ENCODE measurements at places on chromosomes 6 and 20. TPM values are rescaled to one million over a fixed set of nuclear protein-coding genes. Genes with fewer than 3 reads are reported as not detected.

- H3K4me1 ChIP-seq = peaks cover 3% of the 10 kb centered on the region
- no peak for DNase-seq
- no peaks in the 10 kb centered on the region for H3K36me3 ChIP-seq
Measured at GRCh38 chr6:170177772-170178560, 112.9 kb downstream of the DLL1 start.

GRCh38 chr6:136551103-136551502 lies 881 bp upstream of the MAP7 start:
- no peak for DNase-seq
- H3K4me1 ChIP-seq = peaks cover 14% of the 10 kb centered on the region
- no peak overlapping the region for H3K4me3 ChIP-seq
- H3K27me3 ChIP-seq = peaks cover 10% of the 10 kb centered on the region
- peaks cover 4% of the 10 kb centered on the region for H3K36me3 ChIP-seq
- H3K27ac ChIP-seq = no peak overlapping the region

DNA sequence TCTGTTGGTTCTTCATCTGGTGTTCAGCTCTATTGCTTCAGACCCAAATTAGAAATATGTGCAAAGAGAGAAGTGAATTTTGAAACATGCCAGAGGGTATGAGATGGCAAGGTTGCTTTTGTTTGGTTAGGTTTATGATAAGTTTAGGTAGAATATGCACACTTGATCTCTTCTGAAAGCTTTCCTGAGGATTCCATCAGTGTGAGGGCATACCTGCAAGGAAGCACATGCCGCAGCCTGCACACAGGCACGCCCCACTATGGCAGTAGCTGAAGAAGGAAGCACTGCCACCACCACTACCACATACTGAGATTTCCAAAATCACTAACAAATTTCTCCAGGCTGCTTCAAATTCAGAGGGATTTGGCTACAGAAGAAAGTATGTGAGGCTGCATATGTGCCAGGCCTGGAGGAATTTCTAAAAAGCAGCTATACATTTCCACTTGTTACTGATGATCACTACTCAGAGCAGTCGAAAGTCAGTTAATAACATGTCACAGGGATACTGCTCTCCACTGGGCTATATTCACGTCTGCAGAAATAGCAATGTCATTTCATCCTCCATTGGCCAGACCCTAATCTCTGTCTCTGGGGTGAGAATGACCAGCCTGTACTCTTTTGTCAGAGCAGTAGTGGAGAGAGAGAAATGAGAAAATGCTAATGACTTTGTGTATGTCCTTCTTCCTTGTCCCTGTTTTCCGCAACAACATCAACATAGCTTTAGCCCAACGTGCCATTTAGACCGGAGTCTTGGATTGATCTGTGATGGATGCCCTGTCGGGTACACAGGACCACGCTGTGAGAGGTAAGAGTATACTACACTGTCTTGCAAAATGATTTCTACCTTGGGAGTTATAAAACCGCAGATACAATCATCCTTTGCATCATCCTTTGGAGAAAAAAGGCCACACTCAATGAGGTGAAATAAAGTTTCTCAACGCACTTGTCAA lies 396.7 kb downstream of the LAMA2 start:
- H3K27ac ChIP-seq = no peak overlapping the region
- no peaks in the 10 kb centered on the region for H3K36me3 ChIP-seq

- H3K27ac ChIP-seq = no peak overlapping the region
- peaks cover 49% of the 10 kb centered on the region for H3K27me3 ChIP-seq
- H3K4me1 ChIP-seq = no peaks in the 10 kb centered on the region
Measured at GRCh38 chr20:63087872-63088680, 81.3 kb upstream of the BHLHE23 start.

The FAM209B gene
- not detected for total RNA-seq

The TGM3 gene
- not detected for total RNA-seq

GRCh38 chr6:72035486-72035885 lies 149.1 kb downstream of the RIMS1 start:
- no peak for DNase-seq
- no peaks in the 10 kb centered on the region for H3K4me1 ChIP-seq
- H3K27me3 ChIP-seq = no peaks in the 10 kb centered on the region
- no peak overlapping the region for H3K4me3 ChIP-seq
- H3K36me3 ChIP-seq = no peaks in the 10 kb centered on the region

The C2 gene
- 0.69 TPM for total RNA-seq

- no peak for DNase-seq
- peaks cover 59% of the 10 kb centered on the region for H3K4me1 ChIP-seq
Measured at GRCh38 chr6:13461805-13462204, 25.6 kb downstream of the GFOD1 start.

GRCh38 chr6:39865011-39865888 lies 69.0 kb downstream of the MOCS1 start:
- no peak overlapping the region for H3K27ac ChIP-seq
- H3K4me3 ChIP-seq = no peak overlapping the region
- no peaks in the 10 kb centered on the region for H3K4me1 ChIP-seq
- peaks cover 48% of the 10 kb centered on the region for H3K36me3 ChIP-seq
- DNase-seq = peak; percentile 73

- H3K4me3 ChIP-seq = no peak overlapping the region
- peaks cover 18% of the 10 kb centered on the region for H3K36me3 ChIP-seq
- no peak overlapping the region for H3K27ac ChIP-seq
- no peaks in the 10 kb centered on the region for H3K27me3 ChIP-seq
Measured at GRCh38 chr20:51473256-51473655, 69.3 kb downstream of the NFATC2 start.

GRCh38 chr6:12336121-12336971 lies 46.2 kb downstream of the EDN1 start:
- DNase-seq = no peak
- H3K36me3 ChIP-seq = no peaks in the 10 kb centered on the region
- H3K4me1 ChIP-seq = peaks cover 11% of the 10 kb centered on the region
- H3K4me3 ChIP-seq = no peak overlapping the region
- H3K27ac ChIP-seq = no peak overlapping the region
- no peaks in the 10 kb centered on the region for H3K27me3 ChIP-seq

DNA sequence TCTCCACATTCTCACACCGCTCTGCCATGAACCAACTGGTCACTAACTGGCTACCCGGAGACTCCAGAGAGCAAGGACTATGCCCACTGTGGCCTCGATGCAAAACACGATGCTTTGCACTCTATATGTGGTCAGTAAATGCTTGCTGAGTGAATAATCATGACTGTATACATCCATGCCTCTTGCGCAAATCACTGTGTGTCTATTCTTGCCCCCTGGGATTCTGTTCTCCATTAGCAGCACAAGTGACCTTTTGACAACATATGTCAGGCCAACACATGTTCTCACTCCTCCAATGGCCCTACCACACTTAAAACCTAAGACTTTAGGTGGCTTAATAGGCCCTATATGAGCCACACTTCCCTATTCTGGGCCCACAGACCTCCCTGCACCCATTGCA lies 16.9 kb downstream of the KIF16B start:
- peaks cover 12% of the 10 kb centered on the region for H3K4me1 ChIP-seq
- no peaks in the 10 kb centered on the region for H3K27me3 ChIP-seq
- no peaks in the 10 kb centered on the region for H3K36me3 ChIP-seq
- no peak overlapping the region for H3K27ac ChIP-seq
- no peak overlapping the region for H3K4me3 ChIP-seq

DNA sequence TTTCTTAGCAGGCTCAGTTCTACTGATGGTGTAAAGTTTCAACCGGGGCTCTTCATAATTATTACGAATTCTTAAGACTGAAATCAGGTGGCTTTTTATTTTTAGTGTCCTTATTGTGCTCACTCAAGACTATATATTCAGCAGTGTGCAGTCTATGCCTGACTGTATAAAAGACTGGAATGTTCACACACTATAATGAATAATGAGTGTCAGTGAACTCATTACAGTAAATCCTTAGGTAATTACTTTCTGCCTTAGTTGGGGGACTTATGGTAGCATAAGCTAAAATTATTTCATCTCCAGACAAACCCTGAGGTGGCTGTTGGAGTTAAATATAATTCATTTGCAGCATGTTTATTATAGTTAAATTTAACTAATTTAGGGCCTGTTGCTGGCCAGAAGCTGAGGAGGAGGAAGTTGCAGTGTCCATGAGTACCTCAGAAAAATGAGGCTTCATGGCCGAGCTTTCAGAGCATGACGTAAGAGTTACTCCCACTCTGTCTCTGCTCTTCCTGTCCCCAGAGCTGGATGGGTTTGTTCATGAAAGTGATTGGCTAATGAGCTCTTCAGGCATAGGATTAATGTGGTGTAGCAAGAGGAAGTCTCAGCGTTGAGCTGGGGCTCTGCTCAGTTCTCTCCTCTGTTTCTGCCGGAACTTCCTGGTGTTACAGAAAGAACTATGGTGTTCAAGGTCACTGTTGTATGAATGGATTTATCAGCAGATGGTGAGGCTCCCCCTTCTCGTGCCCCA lies 335.7 kb downstream of the NRN1 start:
- H3K36me3 ChIP-seq = no peaks in the 10 kb centered on the region
- H3K4me1 ChIP-seq = peaks cover 30% of the 10 kb centered on the region
- no peak overlapping the region for H3K4me3 ChIP-seq
- H3K27ac ChIP-seq = no peak overlapping the region
- H3K27me3 ChIP-seq = no peaks in the 10 kb centered on the region
- no peak for DNase-seq

DNA sequence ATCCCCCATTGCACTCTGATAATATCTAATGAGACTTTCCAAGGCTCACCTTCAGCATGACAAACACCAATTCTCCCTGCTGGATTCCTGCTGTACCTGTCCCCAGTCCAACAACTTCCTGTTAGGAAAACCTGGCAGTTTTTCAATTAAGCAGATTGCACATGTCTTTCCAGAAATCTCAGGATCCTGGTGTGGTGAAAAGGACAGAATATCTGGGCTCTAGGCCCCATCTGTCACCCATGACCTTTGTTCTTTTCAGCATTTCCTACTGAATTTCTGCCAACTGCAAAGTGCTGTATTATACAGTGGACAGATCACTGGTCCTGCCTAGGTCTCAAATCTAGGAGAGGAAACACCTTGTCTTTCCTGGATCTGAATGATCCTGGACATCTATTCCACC lies 27.7 kb upstream of the DTNBP1 start:
- H3K4me1 ChIP-seq = peaks cover 7% of the 10 kb centered on the region
- H3K27ac ChIP-seq = peak overlapping the region; percentile 43
- H3K4me3 ChIP-seq = no peak overlapping the region
- DNase-seq = no peak
- H3K36me3 ChIP-seq = no peaks in the 10 kb centered on the region

DNA sequence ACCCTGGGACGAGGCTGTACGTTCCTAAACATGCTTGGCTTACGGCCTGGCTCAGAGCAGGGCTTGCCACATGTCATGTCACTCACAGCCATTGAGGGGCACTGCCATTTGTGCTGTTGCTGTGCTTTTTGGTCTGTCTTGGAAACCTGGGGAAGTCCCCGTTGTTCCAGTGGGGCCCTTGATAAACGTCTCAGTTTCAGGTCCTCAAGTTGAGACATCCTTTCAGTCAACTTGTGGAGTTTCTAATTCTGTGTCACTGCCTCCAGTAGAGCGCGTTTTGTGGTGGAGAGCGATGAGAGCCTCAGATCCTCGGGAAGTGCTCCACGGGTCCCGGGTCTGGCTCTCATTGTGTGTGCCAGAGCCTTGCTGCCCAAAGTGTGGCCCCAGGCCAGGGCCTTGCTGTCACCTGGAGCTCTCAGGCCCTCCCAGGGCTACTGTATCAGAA lies 43.0 kb upstream of the CCR6 start:
- H3K4me3 ChIP-seq = no peak overlapping the region

DNA sequence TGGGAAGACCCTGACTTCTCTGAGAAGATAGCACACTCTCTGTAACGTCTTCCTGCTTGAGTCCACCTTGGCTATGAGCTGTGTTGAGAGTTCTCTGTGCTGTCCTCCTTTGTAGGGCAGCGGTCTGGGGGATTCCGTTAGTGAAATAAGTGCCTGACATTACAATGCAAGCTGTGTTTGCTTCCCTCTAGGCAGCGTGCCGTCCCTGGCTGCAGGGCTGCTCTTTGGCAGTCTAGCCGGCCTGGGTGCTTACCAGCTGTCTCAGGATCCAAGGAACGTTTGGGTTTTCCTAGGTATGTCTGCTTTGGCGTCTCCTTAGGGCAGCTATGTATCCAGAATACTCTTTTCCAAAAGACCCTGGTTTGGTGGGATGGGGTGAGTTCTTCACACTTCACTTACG lies 2.8 kb downstream of the TMEM14C start:
- no peaks in the 10 kb centered on the region for H3K27me3 ChIP-seq
- no peak overlapping the region for H3K4me3 ChIP-seq
- no peak for DNase-seq

- peak overlapping the region; percentile 91 for H3K27ac ChIP-seq
- peak overlapping the region; percentile 10 for H3K4me3 ChIP-seq
- H3K36me3 ChIP-seq = peaks cover 28% of the 10 kb centered on the region
- peaks cover 76% of the 10 kb centered on the region for H3K4me1 ChIP-seq
Measured at GRCh38 chr6:112249489-112249888, 4.9 kb downstream of the LAMA4 start.

The TTI1 gene
- total RNA-seq = 12.5 TPM

Data from heart left ventricle (tissue), 16 donors.